T-helper 2 cell (primary cell): ENCODE measurements at places on chromosomes 11 and 22.

DNA sequence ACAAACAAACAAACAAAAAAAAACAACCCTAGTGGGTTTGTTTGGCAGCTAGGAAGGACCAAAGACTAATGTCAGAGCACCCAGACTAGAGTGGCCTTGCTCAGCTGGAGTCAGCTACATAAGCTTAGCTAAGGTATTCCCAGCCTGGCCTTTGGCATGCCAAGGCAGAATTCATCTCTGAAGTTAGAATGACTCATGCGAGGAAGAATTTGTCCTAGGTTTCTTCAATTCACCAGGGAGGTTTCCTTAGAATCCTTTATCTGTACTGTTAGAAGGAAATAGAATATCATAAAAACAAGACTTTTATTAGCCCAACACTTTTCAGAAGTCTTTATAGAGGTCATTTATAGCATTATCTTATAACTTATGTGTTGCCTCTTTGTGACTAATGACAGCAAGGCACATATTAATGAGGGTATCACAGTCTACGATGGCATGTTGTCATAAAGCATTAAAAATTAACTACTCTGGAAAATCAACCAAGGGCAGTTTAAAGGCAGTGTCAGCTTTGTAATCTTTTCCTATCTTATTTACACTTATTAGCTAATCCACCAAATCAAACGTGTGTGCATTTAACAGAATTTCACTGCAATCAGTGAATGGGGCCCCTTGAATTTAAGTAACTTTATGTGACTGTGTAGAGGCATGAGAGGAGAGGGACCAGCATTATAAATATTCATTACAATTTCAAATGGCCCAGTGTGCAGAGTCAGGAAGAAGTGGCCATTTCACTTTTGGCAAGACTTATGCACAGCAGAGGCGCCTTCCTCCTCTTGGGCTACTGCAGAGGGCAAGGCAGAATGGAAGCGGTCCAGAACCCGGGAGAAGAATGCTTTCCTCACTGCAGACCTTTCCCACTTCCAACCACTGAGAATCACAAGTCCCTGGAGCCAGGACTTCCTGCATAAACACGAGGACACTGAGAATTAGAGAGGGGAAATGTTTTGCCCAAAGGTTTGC, 36.3 kb downstream of the SLC5A1 start:
- DNase-seq = no peak

DNA sequence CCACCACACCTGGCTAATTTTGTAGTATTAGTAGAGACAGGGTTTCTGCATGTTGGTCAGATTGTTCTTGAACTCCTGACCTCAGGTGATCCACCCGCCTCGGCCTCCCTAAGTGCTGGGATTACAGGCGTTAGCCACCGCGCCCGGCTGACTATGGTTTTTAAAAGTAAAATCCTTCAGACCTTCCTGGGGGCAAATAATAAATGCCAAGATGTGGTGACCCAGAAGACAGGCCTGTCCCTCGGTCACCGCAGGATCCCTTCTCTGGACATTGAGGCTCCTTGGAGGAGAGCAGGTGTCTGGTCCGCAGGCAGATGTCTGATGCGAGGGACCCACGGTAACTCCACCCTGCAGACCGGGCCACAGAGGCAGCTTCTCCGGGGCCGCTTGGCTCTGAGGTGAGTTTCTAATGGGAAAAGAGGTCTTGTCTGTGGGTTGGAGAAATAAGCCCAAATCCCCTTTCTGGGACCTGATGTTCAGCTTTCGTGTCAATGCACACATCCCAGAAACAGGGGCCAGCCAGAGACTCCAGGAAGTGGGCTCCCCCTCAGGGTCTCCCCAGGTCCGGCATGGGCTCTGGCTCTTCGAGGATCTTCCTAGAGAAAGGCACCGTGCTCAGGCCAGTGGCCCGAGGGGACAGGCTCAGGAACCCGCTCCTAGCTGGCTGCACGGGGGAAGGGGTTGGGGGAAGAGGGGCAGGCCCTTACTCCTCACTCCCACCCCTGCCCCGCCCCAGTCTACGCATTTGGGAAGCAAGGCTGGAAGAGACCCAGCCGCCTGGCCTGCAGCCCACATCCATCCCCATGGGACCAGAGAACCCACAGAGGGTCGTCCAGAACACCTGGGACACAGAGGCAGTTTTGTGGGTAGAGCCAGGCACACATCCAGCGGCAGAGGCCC, 100.6 kb downstream of the WNT7B start:
- DNase-seq = no peak

- no peak for DNase-seq
These were observed 24.9 kb downstream of the ART5 start for GRCh38 chr11:3616721-3617460.

DNA sequence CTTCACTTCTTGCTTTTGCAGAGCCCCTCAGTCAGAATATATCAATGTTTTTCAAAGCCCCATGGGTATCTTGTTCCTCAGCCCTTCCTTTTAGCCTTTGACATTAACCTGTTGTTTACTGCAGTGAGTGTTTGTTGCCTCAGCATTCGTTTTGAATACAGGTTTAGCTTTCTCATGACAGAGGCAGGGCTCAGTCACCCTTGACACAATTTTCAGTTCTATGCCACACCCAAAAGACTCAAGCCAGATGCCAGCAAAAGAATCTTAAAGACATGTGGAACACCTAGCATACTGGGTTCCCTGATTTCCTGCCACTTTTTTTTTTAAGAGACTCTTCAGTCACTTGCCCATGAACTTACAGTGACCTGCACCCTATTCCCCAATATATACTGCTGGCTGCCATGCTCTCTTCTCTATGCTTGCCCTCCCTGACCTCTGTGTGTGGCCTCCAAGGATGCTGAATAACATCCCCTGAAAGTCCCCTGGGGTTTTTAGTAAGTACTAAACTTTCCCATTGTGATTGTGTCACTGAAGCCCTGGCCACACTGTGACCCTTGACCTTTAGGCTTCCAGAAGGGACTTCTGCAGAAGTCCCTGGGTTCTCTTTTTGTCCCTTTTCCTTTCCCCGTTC, 1225.5 kb downstream of the TBC1D22A start:
- DNase-seq = no peak
